ENCODE measurements at places on chromosomes 6 and 20.

- DNase-seq = no peak
Observed at GRCh38 chr20:40963505-40963845, 65.1 kb upstream of the TOP1 start.

DNA sequence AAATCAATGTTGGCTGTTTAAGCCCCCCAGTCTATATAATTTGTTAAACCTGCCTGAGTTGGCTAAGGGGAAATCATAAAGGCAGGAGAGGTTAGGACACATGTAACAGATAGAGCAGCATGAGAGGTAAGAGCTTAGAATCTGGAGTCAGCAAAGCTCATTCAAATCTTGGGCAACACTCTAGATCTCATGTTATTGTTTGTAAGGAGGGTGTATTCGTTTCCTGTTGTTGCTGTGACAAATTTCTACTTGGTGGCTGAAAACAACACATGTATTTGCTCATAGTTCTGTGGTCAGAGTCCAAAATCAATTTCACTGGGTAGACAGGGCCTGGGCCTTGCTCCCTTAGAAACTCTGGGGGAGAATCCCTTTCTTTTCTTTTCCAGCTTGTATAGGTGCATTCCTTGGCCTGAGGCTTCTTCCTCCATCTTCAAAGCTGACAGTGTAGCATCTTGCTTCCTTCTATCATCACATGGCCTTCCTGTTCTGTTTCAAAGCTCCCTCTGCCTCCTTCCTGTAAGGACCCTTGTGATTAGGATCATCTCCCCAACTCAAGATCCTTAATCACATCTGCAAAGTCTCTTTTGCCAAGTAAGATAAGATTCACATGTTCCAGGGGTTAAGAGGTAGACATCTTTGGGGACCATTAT, 4.4 kb downstream of the LY86 start:
- no peak for DNase-seq

- no peak for DNase-seq
Observed at GRCh38 chr20:33370291-33370690, 31.0 kb downstream of the CDK5RAP1 start.

DNA sequence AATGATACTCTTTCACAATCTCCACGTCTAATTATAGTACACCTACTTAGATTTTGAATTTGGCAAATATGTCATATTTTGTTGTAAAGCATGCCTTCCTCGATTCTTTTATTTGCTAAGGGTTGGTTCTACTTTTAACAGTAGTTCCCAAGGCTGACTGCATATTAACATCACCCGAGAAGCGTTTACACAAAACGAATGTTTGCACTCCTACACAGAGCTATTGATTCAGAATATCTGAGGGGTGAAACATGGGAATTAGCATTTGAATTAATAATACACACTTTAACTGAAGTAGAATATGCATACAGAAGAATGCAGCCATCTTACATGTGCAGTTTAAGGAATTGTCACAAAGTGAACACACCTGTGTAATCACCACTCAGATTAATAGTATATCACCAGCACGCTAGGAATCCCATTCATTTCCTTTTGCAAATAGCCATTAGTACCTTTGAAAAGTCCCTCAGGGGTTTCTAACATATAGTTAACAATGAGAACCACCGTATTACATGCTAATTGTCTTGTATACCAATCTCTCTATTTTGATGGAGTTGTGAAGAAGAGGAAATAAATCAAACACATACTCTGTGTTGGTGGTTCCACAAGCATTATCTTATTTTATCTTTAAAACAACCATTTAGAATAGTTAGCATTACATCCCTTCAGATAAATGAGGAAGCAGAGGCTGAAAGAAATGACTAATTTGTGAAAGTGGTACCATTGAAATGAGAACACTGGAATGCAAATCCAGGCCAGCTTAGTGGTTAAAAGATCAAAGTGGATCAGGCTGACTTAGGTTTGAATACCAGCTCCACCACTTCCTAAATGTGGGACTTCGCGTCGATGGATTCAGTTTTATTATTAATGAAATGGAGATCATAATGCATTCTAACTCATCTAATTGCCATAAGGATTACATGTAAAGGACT, 317.6 kb downstream of the HDGFL1 start:
- DNase-seq = no peak

DNA sequence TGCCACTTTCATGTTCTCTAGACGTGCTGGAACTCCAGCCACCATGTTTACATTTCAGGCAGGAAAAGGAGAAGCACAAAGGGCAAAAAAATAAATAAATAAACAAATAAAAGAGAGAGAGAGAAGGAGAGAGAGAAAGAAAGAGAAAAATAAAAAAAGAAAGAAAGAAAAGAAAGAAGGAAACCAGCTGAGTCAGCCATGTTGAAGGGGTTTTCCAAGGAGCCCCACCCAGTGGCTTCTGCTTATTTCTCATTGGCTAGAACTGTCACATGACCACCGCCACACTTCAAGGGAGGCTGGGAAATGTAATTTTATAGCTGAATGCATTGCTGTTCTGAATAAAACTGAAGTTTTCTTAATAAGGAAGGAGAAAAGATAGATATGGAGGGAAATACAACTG, 71.1 kb downstream of the BFSP1 start:
- no peak for DNase-seq

DNA sequence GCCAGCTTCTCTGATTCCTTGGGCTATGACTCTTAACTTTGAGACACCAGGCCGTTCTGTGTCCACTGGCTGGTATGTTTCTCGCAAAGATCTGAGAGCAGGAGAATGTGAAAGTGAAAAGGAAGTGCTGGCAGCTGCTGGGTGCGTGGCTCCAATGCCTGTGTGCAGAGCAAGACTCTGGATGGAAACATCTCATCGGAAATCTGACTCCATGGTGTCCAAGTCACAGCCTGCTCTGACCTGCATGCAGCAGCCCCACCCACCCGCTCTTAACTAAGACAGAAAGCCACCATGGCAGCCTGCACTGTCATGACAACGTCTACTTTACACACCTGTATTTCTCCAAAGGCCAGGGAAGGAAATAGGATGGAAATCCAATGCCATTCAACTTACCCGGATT, 66.3 kb upstream of the MPC1 start:
- no peak for DNase-seq

DNA sequence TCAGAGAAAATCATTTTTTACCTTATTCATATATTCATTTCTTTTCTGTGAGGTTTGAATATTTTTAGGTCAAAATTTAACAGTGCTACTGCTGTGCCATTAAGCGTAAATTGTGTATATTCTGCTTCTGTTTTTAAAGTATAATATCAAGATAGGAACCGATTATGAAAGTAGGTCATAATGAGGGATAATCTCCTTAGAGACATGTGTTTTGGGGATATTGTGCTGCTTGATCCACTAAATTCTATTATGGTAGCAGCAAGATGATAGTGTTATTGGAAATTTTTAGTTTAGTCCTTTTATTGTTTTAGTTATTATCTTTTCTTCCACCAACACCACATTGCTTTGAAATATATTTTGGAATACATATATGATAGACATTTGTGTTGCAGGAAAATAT, 244.0 kb downstream of the RIMS1 start:
- no peak for DNase-seq

- no peak for DNase-seq
Observed at GRCh38 chr6:40936818-40937251, 102.2 kb downstream of the UNC5CL start.

DNA sequence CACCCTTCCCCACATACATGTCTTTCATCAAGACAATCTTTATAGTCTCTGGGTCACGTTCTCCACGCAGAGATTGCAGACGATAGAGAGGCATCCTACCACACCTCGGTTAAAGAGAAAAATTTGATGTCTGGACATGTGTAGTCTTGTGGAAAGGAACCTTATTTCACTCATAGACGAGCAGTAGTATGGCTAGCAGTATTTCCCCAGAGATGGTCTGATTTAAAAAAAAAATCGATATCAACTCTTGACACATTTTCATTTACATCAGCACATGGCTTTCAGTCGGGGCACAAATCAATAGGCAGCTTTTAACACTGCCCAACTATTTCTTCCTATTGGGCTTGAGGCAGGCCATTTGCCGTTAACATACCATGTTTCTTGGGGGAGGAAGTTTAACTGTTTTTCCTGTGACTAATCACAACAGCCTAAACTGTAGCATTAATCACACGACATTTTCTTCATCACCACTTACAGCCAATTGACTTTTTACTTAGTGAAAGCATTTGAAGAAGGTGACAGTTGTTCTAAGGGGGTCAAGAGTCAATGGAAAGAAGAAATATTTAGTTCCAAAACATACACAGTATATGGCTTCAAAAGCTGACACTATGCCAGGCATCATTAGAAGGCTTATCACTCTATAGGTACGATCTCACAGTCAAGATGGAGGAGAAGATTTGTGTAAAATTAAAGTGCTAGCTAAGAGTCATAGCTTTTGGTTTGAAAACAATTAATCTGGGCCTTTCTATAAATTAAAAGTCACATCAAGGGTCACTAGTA, 129.5 kb upstream of the HDAC2 start:
- DNase-seq = no peak

DNA sequence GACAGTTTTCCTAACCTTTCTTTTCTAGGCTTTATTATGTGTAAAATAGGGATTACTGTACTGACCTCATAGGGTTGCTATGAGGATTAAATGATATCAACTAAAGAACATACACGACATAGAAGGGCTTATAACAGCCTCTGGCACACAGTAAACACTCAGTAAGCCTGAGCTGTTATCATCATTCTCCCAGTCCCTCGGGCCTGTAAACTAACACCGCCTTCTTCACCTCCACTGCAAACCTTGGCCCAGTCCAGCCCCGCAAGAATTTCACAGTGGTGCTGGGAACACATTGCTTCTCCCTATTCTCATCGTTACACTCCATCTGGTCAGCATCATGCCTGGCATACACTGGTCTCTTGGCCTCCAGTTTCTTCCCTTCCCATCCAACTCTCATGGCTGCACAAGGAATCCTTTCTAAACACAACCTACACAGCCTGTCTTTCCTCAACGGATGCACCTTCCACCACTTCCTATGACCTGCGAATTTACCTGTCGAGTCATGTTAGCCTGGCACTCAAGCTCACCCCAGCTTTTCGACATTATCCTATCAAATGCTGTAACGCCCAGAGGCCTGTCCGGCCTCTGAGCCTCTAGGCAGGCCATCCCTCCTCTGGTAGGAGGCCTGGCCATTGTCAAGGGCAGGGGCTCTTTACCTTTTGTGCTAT, 92.1 kb downstream of the FYN start:
- no peak for DNase-seq

DNA sequence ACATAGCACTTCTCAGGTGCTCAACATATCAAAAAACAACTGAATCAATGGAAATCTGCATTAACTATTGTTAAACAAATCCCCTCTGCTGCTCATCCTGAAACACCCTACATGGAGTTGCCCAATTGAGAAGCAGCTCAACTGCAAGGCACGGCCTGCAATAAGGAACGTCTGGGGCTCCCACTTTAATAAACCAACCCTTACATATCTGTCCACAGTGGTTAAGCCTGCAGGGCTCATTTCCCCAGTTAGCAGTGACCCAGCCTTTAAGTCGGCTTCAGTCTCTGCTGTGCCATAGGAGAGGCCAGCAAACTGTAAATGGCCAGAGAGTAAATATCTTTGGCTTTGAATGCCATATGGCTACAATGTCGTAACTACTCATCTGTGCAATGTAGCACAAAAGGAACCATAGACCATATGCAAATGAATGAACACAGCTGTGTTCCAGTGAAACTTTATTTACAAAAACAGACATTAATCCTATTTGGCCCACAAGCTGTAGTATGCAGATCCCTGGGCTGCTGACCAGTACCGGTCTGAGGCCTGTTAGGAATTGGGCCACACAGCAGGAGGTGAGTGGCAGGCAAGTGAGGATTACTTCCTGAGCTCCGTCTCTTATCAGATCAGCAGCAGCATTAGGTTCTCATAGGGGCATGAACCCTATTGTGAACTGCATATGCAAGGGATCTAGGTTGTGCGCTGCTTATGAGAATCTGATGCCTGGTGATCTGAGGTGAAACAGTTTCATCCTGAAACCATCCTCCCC, 522.7 kb upstream of the CDH4 start:
- DNase-seq = no peak

DNA sequence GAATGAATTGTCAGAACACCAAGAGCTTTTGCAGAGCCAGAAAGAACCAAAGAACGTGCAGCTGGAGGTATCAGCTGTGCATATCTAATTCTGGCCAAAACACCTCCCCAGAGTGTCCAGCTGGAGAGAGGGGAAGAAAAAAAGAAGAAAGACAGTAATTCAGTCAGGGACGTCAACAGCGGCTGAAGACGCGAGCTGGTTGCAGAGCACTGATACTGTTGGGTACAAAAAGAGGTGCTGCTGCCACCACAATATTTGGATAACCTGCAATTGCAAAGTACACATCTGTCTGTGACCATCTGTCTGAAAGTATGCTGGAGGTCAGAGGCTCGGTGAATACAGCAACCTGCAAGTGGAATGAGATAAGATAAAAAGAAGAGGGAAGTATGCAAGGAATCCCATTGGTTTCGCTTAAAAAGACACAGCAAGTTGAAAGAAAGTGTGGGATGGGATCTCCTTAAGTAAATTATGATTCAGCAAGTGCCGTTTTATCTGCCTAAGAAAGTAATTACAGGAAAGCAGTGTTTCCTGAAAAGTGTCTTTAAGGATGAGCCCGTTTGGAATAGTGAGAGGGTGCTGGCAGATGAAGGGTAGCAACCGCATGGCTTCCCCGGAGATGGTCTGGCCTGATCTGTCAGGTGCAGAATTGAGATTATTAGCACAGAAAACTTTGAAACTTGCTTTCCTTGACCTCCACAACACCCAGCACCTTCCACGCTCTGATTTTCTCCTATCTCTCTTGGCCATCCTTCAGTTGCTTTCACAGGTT, 189.9 kb upstream of the PRDM1 start:
- DNase-seq = no peak

- DNase-seq = peak; percentile 30
Observed at GRCh38 chr6:148704400-148705246, 42.2 kb upstream of the UST start.

GRCh38 chr6:20092071-20092566, 120.2 kb downstream of the MBOAT1 start:
- DNase-seq = peak; percentile 71

DNA sequence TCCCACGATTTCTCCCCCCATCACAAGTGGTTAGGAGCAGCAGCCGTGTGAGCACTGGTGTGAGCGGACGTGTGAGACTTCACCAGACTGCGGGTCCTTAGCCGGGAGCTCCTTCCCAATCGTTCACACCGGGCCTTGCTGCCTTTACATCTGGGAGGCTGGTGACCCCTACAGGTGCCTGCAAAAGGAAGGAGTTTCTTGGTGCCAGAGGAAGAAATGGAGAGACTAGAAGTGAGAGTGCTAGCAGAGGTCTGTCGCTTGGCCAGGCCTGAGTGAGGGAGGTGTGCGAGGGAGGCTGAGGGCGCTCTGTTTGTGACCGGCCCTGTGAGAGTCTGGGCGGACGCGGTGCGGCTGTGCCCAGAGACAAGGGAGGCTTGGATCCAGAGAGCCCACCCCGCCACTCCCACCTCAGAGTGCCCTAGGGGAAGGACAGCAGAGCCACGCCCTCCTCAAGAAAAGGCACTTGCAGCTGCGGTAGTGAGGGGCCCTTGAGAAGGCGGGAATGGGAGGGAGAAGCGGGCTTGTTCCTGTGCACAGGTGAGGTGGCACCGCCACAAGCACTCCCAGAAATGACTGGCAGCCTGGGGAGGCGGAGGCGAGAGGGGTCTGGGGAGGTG, 10.0 kb upstream of the ARMC2 start:
- DNase-seq = no peak

Data from Kasumi-1 (cell line).